ENCODE measurements at places on chromosomes 2 and 18. TPM values are rescaled to one million over a fixed set of nuclear protein-coding genes. Genes with fewer than 3 reads are reported as not detected.

Gene FOXD4L1
- total RNA-seq, result 0.09 TPM

Gene TUBA4B
- total RNA-seq, result not detected

Gene KCNE4
- total RNA-seq, result not detected

Gene ORMDL1
- total RNA-seq, result 38.4 TPM

Gene ZBTB7C
- total RNA-seq, result 0.39 TPM

Gene COL4A3
- total RNA-seq, result 1.1 TPM

Gene MGAT4A
- 6.7 TPM for total RNA-seq

GRCh38 chr18:56977309-56977708 lies 169.6 kb upstream of the BOD1L2 start:
- DNase-seq, result no peak

GRCh38 chr2:79711098-79711497 lies 198.2 kb downstream of the CTNNA2 start:
- DNase-seq, result no peak

DNA sequence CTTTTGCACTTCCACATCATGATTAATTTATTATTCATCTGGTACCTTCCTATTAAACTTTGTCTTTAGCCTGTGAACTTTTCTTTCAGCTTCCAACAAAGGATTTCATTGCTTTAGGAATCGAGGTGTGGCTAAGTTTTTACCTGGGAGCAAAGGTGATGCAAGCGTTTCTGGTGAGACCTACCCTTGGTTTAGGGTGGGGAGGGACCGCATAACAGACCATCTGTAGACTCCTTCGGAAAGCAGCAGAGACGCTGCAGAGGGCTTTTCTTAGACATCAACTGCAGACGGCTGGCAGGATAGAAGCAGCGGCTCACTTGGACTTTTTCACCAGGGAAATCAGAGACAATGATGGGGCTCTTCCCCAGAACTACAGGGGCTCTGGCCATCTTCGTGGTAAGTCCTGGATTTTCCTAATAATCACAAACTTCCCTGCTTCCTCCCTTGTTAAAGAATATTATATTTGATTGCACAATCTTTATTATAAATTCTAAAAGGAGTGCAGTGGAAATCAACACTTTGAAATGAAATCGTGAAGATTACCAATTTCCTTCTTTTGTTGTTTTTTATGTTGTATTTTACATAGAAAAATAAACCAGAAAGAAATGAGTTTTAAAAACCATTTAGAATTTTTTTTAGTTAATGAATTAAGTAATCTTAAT lies at the start of gene DSG3:
Gene DSG3, plus strand, starts transcription at position 212 of the 662 bp plus-strand sequence. Its CDS starts 137 bp downstream, at position 349.
- no peak for DNase-seq

DNA sequence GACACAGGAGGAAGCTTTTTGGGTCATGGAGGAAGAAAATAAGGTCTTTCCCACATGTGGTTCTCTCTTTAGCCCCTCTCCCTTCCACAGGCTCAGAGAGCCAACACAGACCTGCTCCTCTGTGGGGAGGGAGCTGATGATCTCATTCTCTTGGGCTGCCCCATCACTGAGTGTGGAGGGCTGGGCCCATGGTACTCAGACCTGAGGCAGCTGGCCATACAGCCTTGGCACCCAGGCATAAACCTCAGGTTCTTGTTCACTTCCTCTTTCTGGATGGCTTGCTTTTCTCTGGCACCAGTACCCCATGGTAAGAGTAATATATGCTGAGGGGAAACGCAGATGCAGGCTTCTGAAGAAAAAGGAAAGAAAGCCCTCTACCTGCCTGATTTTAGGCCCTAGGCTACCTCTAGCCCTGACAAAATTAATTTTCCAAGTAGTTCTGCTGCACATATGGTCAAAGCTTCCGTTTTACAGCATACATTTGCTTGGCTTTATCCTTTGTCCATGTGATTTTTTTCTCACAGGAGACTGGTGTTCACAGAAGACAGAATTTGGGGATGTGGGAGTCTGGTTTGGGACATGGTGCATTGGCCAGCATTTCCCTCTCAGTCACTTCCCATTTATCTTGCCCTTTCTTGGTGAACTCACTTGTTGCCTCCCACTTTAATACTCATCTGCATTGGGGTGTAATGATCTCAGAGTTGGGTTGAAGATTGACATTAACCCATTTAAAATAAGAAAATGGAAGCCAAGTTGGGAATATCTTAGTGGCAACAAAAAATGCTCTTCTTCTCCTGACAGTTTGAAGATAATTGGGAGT lies 11.1 kb downstream of the DHRS9 start:
- no peak for DNase-seq

DNA sequence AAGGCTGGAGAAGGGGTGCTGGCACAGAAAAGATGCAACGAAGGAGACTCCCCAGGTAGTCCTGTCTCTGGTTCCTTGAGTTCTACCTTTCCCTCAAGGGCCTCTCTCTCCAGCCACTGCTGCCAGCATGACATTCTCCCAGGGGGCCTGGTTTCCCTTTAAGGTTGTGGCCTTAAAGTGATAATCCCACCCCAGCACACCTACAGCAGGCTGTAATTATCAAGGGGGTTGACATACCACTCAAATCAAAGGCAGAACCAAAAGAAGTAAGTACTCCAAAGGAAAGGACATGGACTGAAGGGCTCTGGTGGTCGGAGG lies 127.4 kb upstream of the MSH6 start:
- DNase-seq, result no peak

DNA sequence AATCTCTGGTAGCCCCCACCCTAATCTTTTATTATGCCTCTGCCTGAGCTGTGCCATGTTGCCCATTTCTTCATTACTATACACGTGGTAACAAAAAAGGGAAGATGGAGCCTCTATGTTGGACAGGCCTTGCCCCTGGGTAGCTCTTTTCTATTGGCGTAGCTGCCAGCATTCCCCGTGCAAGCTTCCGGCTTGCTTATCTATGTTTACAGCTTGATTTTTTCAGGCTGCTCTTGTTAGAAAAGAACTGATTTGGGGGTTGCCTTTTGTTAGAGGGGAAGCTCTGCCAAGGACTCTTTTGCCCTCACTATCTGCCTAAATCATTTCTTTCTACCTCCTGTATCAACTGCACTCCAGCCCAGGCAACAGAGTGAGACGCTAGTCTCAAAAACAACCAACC lies 45.5 kb upstream of the ZSWIM2 start:
- DNase-seq, result no peak

DNA sequence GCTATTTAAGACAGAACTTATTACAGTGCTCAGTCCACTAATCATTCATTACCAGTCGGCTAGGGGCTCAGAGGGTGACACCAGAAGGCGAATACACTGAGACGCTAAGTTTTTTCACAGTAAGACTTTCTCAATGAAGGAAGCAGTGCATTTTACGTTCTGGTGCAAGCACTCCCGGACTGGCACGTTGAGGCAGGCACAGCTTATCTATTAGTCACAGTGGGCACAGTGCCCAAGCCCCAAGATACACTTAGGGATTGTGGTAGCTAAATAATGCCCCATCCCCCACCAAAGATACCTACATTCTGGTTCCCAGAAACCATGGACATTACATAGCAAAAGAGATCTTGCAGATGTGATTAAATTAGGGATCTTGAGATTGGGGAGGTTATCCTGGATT lies 32.6 kb upstream of the BCL11A start:
- DNase-seq, result no peak

GRCh38 chr2:134433979-134434378 lies 180.1 kb downstream of the MGAT5 start:
- DNase-seq, result no peak

- DNase-seq, result no peak
Observed at GRCh38 chr2:74024216-74024615, 39.5 kb downstream of the TET3 start.

- DNase-seq, result no peak
Observed at GRCh38 chr2:1798115-1798784, 53.9 kb upstream of the PXDN start.

DNA sequence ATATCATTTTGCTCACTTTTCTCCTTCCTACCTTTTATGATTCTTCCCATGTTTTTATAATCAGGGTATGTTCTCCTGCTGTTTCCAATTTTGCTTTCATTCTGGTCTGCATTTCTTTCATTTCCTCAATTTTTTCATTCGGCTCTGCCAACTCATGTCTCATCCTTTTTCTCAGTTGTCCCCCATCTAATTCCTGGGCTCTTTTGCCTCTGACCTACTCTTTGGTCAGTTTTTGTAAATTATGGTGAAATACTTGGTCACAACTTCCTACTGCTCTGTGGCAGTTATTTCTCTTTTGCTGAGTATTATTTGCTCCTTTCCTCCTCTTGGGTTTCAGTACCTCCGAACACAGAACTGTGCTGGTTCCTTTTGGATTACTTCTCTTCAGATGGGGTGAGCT lies 27.5 kb downstream of the MYO7B start:
- no peak for DNase-seq

DNA sequence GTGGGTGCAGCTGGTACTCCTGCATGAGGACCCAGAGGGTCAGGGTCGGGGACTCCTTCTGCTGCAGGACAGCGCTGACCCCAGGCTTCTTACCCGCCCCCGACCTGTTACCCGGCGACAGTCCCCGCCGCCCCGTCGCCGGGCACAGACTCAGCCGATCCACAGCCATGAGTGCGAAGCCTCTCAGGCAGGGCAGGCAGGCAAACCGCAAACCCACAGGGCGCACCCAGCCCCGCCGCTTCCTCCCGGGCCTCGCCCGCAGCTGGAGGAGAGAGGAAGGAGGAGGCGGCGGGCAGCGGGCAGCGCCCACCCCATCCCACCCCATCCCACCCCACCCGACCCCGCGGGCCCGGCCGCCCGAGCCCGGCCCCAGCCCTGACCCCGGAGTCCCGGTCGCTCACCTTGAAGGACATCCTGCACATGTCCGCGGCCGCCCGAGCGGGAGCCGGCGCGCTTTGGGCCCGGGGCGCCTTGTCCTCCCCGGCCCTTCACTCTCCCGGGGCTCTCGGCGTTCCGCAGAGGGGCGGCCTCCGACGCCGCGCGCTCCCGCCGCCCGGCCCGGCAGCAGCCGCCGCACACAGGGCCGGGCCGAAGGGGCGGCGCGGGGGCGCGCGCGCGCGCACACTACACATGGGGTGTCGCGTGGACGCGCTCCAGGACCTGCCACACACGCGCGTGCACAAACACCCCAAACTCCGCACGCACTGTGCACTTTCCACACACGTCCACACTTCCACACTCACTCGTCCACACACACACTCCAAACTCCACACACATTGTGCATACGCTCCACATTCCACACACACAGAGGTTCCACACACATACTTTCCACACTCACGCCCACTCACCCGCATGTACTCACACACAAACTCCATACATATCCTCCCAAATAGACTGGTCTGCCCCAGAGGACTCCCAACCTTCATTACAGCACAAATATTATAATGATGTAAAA lies at the start of gene ANKRD29:
Gene ANKRD29, minus strand, starts transcription at position 603 of the 955 bp plus-strand sequence. Its CDS starts 181 bp downstream, at position 422.
- DNase-seq, result peak; percentile 69

DNA sequence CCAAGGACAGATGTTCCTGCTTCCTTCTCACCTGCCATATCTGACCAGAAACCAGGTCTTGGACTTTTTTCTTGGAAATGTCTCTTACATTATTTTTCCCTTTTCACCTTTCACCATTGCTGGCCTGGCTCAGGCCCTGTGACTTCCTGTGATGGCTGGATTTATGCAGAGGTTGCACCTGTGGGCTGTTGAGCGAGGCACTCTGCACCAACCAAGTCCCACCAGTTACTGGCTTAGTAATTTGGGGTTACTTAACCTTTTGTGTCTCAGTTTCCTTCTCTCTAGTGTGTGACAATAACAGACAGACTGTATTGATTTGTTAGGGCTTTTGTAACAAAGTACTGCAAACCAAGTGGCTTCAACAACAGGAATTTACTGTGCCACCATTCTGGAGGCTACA lies 110.0 kb downstream of the INSIG2 start:
- no peak for DNase-seq

Data from WTC11 (cell line).